Stromal cell of bone marrow (primary cell): ENCODE measurements at places on chromosomes 6 and 20.

DNA sequence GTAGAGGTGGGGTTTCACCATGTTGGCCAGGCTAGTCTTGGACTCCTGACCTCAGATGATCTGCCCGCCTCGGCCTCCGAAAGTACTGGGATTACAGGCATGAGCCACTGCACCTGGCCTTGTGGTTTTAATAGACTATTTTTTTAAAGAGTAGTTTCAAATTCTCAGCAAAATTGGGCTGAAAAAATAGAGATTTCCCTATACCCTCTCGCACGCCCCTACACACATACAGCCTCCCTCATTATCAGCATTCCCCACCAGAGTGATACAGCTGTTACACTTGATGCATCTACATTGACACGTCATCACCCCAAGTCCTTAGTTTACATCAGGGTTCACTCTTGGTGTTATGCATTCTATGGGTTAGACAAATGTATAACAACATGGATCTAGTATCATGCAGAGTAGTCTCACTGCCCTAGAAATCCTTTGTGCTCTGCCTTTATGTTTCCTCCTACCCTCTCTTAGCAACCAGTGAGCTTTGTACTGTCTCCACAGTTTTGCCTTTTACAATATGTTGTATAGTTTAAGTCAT lies 103.6 kb downstream of the CDYL start:
- DNase-seq, result no peak

DNA sequence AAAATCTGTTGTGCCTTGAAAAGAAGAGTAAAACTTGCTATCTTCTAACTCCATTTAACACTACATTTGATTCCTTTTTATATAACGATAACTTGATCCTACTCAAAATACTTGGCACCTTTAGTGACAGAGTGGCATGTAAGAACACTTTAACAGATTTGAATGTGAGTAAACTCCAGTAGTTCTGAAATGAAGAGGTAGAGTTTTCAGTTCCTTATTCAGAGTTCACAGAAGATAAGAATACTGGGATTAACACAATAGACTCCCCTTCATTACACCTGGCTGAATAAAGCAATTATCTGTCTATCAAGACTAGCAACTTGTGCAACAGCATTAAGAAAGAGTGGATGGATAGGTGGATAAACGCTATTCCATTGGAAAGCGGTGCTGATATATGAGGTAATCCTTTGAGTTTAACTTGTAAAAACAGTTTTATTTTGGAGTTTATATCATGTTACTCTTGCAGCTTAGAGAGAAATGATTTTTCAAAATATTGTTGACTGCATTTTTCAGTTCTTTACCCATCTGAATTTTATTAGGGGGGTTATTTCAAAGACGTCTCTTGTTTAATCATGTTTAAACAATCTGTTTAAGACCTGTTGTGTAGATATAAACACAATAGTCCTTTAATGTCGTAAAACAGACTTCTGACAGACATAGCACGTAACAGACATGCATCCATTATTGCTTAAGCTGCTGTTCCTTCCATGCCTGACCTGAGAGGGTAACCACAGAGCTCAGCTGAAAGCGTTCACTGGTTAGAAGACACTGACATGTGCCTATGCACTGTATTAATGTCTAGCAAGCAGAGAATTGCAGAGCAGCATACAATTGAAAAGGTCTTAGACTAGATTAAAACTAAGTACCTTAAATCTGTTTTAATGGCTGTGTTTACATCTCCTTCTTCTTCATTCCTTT lies 102.4 kb upstream of the SUPT3H start:
- DNase-seq, result peak; percentile 61

- no peak for DNase-seq
These were observed 258.1 kb upstream of the PTCHD4 start for GRCh38 chr6:48369100-48369499.

DNA sequence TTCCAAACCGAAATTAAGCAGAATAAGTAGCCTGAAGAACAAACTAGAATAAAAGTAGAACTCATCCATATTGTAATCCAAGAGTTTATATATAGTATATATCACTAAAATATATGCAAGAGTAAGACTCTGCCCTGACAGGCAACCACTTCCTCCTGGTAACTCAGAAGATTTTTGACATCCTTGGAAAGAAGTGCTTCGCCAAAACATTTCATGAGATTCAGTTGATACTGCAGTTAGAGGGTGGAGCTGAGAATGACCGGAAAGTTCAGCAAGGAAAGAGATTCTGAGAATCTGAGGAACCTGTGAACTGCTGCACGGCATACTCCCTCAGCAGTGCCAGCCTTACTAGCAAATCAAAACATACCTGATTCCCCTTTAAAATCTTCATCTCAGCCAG lies 79.6 kb downstream of the CDK19 start:
- no peak for DNase-seq

GRCh38 chr6:100662264-100662663 lies 197.5 kb upstream of the SIM1 start:
- DNase-seq, result no peak

DNA sequence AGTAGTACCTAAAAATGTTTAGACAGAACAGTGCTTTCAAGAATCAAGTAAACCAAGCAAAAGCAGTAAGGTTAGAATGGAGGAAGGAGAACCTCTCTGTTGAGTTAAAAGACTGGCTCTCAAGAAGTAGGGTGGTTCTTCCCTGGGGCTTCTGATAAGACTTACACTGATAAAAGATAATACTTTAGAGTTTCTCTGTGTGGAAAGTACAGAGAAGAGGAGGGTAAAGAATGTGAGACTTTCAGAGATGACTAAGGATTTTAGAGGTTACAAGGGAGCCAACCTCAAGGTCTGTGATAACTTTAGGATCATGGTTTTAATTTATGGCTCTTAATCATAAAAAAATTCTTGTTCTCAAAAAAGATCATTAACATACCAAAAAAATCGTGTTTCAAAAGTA lies 30.9 kb upstream of the ALDH8A1 start:
- no peak for DNase-seq

DNA sequence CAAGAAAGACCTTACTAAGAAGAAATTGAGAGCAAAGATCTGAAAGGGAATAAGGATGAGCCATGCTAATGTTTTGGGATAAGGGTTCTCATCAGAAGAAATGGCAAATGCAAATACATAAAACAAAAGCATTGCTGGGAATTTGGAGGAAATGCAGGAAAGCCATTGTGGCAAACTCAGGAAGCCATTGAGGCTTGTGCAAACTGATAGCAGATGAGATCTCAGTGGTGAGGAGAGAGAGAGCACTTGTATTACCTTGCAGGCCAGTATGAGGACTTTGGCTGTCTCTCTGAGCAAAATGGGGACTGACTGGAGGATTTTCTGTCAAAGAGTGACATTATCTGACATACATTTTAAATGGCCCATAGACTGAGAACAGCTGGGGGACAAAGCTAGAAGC lies 103.0 kb downstream of the ADGRB3 start:
- DNase-seq, result no peak

DNA sequence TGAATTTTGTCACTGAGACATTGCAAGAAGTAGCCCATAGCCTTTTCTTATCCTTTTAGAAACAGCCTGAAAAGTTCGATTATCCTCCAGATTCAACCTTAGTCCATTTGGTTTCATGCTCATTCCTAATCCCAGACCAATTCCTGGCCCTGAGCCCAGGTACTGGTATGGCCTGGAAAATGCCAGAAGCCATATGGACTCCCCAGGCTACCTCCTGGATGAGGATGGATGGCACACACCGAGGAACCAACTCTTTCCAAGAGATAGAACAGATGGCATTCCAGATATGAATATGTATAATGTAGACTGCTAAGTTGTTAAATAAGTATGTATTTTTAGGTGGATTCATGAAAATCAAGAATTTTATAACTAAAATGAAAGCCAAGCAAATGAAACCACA lies 51.6 kb upstream of the SNAP25 start:
- no peak for DNase-seq

DNA sequence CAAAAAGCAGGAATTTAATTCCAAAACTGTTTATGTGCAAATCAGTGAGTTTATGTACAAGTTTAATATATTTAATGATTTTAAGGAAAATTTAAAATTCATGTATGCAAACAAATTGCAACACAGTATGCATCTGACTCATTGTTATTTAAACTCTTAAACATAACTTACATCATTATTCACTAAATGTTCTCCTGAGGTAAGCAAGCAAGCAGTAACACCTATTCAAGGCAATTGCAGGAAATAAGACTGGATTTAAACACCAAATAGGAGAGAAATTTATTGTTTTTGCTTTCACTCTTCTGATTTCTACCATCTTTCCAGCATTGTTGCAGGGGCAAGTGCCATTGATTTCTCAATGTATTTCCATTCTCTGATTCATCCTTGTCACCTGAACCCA lies 239.5 kb downstream of the TFAP2A start:
- no peak for DNase-seq

DNA sequence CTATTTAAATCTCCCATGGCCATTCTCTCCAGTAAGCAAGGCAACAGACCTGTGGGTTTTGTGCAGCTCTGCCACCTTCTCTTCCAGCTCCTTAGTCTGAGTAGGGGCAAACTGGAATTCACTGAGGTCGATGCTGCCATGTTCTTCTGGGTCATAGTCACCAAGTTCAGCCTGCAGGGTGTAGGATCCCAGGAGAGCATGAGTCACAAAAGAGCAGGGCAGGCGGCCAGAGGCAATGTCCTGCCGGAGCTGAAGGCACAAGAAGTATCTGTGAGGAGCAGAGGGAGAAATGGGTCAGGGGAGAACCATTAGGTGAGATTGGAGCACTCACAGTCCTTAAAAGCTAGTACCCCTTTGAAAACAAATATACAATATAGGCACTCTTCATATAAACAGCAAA lies 73.7 kb downstream of the SMLR1 start:
- peak; percentile 49 for DNase-seq

GRCh38 chr6:12472601-12473038 lies 182.5 kb downstream of the EDN1 start:
- peak; percentile 67 for DNase-seq

DNA sequence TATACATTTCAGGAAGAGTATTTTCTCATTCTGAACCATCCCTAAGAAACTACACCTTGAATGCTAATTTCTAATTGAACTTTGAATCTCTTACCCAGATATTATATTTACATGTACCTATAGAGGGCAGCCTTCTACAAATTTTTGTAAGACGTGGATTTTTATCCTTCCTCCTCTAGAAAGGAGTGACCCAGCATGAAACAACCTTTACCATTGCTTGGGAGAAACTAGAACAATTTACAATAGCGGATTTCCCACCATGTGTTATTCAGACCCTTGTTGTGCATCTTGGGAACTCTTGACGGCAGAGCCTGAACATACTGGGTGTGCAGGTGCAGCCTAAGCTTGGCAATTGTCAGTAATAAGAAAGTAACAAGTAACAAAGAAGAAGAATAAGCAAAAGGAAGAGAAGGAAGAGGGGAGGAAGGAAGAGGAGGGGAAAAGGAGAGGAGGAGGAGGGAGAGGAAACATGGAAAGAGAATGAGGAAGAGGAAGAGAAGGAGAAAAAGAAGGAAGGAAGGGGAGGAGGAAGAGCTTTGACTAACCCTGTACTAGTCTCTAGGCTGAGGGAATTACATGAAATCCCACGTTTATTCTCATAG lies 10.8 kb upstream of the TAAR1 start:
- DNase-seq, result no peak

DNA sequence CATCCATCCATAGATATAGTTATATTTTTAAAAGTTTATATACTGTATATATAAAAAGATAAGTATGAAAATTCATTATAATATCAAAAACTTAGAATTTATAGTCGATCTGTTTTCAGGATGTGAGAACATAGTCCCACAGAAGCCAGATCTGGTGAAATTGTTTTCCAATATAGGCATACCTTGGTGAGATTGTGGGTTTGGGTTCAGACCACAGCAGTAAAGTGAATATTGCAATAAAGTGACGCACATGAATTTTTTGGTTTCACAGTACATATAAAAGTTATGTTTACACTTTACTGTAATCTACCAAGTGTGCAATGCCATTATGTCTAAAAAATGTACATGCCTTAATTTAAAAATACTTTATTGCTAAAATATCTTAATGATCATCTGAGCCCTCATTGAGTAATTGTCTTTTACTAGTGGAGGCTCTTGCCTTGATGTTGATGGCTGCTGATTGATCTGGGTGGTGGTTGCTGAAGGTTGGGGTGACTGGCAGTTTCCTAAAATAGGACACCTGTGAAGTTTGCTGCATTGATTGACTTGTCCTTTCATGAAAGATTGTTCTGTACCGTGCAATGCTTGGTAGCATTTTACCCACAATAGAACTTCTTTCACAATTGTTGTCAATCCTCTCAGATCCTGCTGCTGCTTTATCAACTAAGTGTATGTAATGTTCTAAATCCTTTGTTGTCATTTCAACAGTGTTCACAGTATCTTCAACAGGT lies 29.8 kb downstream of the AIG1 start:
- no peak for DNase-seq

DNA sequence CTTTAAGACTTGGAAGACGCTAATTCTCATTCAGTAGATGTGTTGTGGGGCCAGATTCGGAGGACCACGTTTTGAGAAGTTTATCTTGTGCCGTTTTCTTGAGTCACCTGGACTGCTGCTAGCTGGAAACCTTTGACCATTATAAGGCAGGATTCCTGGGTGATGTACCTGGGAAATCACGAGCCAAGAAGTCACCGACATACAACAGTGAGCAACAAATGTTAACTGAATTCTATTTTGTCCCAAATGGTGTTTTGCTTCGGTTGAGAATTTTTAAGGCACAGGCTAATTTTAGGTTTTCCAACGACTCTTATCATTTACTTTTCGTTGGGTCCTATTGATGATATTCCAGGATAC lies 93.4 kb upstream of the BTN3A2 start:
- DNase-seq, result no peak

DNA sequence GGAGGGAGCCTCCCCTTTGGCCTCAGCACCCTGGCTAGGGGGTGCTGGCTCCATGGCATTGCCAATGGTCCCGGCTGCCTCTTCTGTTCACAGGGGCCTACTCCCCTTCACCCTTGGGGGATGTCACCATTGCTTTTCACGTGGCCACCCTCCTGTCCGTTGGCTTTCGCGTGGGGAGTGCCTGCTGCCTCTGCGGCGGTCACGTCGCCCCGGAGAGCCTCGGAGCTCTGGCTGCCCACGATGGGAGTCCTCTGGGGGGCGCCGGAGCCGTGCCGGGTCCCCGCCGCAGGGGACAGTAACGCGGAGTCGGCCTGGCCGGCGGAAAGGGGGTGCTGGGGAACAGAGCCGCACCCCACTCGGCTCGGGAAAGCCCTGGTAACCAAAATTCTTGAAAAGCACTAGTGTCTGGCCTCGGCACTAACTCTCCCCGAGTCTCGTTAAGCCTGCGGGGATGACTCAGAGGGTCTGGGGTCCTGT lies 661 bp upstream of the HEBP2 start:
- DNase-seq, result no peak

GRCh38 chr6:14765721-14766390 lies 480.0 kb upstream of the JARID2 start:
- no peak for DNase-seq

DNA sequence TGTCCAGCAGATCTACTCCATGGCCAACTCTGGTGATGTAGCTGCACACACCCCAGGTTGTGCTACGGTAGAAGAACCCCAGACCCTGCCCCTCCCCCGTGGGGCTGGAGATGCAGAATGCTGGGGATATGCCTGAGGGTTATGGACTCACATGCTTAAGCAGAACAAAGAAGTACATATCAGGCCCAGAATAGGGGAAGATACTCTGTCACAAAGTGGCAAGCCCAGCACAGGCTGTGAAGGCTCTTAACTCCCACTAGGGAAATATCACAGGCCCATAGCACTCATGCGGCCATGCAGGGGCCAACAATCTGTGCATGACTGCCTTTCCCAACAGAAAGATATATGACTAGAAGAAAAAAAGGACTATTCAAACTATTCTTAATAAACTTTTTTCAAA lies 234.9 kb downstream of the KCNQ5 start:
- DNase-seq, result no peak
